Activated CD8-positive, alpha-beta T cell treated with anti-CD3 and anti-CD28 coated beads, Interleukin-2, amount 10 ng/mL, durations not matched to agents 7 days and 5 days (primary cell): ENCODE measurements at places on chromosomes 7 and 10.

DNA sequence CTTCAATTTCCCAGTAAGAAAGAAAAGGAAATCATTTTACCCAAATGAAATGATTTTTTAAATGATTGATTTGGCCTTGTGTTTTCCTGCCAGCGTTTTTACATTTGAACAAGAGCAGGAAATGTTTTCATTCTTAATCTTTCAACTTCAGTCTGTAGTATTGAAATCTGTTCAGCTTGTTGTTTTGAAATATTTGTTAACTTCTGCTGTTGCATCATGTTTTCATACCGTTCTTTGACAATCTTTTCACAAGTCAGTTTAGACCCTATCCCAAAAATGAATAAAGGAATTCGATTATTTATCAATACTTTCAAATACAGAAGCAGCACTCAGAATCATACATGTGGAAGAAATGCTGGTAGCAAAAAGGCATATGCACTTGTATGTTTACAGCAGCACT is 8.1 kb downstream of the SFR1 start:
- DNase-seq: no peak

DNA sequence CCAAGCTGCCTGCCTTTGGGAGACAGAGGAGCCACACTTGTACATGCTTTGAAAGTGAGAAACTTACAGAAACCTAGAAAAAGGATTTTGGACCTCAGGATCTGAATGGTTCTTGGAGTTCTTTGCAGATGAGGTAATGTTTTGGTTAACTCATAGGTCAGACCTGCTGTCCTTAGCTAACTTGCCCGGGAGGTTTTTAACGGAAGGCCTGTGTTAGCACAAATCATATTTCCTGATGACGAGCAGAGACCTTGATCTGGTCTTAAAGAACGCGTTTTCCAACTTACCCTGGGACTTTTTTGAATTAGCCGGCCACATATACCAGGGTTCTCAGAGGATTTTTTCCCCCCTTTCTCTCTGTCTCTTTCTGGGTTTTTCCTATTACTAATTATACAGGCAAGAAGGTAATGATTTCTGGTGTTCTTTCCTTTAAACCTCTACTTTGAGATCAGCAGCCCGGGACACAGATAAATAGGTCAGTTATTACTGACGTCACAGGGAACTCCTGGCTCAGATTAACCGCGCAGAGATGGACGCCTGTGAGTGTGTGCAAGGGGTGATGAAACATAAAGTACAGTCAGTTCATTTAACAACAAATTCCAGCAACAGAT is 101.7 kb upstream of the KLF6 start:
- no peak for DNase-seq

- DNase-seq: no peak
These were observed 326.5 kb downstream of the GATA3 start for GRCh38 chr10:8380833-8381496.

- DNase-seq: no peak
These were observed 173.5 kb upstream of the RNF32 start for GRCh38 chr7:156466955-156467625.

DNA sequence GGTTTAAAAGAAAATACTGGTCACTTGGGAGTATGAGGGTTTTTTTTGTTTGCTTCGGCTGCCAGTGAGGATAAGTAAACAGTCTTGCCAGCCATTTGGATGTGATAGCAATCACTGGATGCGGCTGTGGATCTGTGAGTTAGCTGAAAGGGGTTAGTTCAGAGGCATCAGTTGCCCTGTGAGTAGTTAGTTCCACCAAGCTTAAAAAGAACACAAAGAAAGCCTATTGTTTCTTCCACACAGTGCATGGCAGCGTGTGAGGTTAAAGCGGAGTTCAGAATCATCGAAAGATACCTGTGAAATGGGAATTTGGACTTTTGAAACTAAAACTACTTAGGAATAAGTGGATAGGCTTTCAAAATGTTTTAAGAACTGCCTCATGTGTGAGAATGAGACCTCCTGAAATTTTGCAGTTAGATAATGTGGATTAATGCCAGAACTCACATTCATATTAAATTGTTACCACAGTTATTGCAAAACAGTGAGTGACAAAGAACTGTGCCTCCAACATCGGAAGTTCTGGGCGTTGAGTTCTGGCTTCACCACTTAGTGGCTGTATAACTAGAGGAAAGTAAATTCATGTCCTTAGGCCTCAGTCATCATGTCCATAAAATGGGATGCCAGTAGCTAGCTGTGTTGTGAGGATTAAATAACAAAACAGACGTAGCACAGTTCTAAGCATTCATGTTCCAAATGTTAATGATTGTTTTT is 31.3 kb downstream of the KIAA1217 start:
- no peak for DNase-seq

DNA sequence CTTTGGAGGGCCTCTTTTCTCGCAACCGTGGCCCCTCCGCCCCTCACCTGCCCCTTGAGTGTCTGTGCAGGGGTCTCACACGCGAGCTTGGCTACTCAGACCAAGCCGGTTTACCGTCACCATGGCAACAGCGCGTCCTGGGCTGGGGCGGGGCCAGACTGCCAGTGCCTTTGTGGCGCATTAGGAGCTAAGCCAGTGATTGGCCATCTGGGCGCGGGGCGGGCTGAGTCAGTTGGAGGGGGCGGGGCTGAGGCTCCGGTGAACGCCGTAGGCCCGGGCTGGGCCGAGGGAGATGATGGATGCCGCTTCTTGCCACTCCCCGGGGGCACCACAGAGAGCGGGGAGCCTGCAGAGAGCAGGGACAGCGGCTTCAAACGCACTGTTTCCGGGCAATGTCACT is 48.7 kb upstream of the FXYD4 start:
- DNase-seq: peak; percentile 91
